CD4-positive, alpha-beta T cell treated with Interleukin-12 subunit alpha and Interleukin-12 subunit beta, for 1 hour (primary cell): ENCODE measurements at places on chromosomes 6 and 20.

DNA sequence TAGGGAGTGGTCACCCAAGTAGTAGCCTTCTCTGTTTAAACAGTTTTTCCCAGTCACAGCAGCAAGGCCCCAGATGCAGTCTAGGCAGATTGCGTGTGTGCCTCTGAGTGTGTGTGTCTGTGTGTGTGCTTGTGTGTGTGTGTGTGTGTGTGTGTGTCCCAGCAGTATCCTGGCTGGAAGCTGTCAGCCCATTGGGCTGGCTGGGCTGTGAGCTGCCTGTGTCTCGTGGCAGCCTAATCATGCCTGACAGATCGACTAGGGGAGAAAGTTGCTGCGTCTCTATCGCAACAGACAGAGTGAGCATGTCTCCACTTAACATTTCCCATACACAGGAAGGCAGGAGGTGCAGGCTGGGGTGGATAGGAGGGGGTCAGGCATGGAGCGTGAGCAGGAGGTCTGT is 42.9 kb upstream of the LRFN2 start:
- DNase-seq = no peak

- DNase-seq = no peak
Observed at GRCh38 chr6:52233975-52234823, 10.1 kb downstream of the IL17F start.

DNA sequence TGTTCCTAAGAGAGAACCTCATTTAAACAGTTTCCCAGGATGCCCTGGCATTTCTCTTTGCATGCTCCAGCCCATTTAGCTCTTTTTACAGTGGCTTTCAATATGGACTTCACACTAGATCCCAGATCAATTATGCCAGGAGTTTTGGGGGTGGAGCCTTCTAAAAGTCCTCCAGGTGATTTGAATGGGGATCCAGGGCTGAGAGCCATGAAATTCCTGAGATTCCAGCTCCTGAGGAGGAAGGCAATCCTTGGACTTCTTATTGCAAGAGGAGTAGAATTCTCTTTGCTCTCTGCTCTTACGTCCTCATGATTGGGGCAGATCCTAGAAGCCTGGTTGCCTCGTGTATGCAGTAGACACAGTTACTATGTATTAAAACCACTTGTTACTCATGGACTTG is 184.2 kb downstream of the DHX35 start:
- DNase-seq = no peak

DNA sequence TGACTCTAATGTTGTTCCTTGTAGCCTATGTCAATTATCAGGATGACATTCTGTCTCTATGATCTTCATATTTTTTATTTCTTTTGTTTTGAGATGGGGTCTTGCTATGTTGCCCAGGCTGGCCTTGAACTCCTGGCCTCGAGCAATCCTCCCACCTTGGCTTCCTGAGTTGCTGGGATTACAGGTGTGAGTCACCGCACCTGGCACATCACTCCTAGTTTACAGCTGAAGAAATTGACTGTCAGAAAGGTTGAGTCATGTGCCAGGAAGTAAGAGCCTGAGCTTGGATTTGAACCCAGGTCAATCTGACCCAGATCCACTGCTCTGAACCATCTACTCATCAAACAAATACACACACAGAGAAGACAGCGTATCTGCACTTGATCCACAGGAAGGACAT is 14.4 kb downstream of the PPP1R3G start:
- no peak for DNase-seq

- DNase-seq = no peak
Observed at GRCh38 chr6:157083343-157083742, 240.0 kb downstream of the TMEM242 start.

DNA sequence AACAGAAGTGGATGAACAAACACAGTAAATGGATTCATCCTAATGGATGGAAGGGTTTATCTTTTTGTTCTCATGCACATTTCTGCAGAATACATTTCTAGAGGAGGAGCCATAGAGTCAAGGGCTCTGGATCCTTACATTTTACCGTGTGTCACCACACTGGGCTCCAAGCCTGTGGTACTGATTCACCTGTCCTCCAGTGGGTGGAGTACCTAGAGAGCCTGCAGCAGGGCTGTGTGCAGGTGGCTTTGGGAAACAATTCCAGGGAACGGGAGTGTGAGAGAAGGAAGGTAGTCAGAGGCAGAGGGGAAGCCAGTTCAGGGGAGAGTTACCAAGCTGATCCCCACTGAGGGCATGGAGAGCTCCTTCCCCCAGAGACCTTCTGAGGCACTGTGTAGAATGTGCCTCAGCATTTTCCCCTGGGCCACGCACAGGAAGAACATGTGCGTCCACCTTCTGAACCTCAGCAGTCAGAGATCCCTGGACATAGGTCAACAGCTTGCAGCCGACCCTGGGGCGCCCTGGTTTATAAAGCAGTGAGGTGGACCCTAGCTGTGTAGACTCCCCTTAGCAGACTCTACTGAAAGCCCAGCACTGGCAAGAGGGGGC is 85.3 kb upstream of the SLC22A23 start:
- no peak for DNase-seq

DNA sequence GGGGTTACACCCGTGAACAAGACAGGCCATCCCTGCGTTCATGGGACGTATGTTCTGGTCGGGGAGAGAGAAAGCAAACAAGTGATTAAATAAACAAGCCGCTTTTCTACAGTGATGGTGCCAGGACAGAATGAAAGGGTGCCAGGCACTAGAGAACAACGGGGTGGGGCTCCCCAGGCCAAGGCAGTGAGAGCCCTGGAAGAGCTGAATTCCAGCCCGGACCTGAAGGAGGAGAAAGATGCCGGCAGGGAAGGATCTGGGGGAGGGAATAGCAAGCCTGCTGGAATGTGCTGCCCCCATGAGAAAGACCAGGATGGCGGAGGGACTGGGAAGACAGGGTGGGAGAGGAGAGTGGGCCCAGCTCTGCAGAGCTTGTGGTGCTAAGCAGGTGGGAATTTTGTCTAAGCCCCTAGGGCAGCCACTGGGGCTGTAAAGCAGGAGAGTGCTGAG is 7.5 kb downstream of the SNAI1 start:
- DNase-seq = no peak

- no peak for DNase-seq
Observed at GRCh38 chr6:148578489-148578814, 168.4 kb upstream of the UST start.

- DNase-seq = no peak
Observed at GRCh38 chr6:25642667-25643328, 9.2 kb upstream of the SCGN start.

DNA sequence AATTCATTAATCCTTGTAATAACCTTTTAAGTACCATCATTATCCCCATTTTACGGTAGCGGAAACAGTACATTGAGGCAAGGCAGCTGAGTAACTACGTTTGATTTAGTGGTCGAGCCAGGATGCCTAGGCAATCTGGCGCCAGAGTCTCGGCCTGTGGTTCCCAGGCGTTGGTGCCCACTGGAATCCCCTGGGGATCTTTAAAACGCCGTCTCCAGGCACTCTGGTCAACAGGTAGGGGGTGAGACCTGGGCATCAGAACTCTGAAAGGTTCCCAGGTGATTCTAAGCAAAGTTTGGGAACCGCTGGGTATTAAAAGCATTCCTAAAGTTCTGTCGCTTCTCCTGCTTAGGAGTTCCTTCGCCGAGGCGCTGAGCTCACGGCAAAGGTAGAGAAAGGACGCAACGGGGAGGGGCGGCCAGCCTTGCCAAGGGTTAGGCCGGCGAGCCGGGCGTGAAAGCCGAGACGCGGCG is 939 bp downstream of the DTNBP1 start:
- no peak for DNase-seq
